Left hindlimb (tissue), 1 donor: ENCODE measurements at places on chromosomes 7 and 10.
A peak's percentile ranks its signal among the peaks of the same experiment; 100 is the strongest.

DNA sequence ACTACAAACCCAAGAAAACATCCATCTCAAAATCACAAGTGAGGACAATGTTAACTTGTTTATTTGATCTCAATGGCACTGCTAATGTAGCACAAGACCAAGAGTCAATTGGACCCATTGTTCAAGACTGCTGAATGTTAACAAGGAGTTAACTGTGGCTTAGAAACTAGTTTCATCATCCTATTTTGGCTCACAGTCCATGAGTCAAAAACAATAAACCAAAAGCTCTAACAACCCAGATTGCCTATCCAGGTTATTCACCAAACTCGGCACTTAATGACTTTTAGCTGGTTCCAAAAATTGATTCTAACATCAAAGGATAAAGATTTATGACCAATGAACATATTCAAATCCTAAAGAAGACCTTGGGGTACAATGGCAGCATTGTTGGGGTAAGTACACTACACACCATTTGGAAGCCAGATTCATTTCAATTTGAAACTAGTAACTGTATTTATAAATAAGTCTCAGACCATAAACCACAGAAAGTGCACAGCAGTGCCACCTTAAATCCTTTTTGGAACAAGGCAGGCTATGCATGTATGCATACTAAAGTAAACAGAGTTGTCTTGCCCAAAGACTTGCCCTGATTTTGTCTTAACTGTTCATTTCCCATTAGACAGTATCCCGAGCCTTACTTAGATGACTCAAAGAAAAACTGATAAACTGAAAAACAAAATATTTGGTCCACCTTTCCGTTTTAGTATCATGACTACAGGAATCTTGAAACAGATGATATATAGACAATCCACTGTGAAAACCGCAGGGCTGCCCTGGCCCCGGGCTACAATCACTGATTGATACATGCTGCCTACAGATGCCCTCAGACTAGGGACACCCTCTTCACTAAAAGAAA, 84.5 kb downstream of the SRPK2 start:
- DNase-seq = no peak

DNA sequence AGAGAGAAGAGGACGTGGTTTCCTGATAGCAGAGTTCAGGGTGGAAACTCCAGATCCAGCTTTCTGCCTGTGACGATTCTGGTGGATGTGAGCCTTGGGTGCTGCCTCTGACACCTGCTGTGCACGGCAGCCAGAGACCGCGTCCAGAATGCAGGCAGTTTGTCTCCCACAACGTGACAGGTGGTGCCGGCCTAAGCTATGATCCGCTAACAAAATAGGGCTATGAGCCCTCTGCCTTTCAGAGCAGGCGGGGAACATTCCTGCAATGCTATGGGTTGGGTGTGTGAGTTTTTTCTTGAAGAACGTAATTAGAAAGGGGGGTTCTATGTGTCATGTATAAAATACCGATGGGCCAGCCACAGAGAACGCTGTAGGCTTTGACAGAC, 297.3 kb upstream of the PRKCQ start:
- peak; percentile 44 for DNase-seq

GRCh38 chr7:124930655-124931597, 1.3 kb upstream of the POT1 start:
- no peak for DNase-seq

- no peak for DNase-seq
Observed at GRCh38 chr10:34646331-34646730, 168.8 kb downstream of the PARD3 start.

GRCh38 chr7:44769776-44770294, 21.2 kb downstream of the ZMIZ2 start:
- peak; percentile 42 for DNase-seq

DNA sequence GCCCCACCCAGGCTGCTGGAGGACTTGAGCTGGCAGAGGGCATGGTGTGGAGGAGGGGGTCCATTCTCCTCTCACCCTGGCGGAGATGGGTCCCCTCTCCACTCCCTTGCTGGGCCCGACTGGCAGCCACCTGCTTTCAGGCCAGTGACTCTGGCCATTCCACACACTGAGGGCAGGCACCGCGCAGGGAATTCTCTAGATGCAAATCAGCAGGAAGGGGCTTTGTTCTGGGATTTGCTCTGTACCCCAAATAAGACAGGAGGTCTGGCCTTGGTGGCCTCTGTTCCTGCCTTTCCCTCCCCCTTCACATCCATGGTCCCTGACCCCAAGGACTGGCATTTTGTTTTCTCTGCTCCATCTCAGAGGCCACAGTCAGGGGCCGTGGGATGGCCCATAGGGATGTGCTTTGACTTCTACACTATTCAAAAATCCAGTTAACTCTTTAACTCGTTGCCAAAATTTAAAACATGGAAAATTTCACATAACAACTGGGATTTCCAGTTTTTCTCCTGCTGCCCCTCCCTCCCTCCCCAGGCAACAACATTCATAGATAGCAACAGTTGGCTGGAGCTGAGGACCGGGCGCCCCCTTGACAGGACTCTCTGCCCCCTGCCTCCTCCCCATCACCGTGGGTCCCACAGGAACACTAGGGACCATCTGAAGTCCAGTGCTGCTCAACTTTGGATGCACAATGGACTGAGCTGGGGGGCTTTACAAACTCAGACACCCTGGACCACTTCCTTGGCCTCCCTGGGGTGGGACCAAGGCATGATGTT, 33.9 kb downstream of the PPIF start:
- DNase-seq = peak; percentile 40

DNA sequence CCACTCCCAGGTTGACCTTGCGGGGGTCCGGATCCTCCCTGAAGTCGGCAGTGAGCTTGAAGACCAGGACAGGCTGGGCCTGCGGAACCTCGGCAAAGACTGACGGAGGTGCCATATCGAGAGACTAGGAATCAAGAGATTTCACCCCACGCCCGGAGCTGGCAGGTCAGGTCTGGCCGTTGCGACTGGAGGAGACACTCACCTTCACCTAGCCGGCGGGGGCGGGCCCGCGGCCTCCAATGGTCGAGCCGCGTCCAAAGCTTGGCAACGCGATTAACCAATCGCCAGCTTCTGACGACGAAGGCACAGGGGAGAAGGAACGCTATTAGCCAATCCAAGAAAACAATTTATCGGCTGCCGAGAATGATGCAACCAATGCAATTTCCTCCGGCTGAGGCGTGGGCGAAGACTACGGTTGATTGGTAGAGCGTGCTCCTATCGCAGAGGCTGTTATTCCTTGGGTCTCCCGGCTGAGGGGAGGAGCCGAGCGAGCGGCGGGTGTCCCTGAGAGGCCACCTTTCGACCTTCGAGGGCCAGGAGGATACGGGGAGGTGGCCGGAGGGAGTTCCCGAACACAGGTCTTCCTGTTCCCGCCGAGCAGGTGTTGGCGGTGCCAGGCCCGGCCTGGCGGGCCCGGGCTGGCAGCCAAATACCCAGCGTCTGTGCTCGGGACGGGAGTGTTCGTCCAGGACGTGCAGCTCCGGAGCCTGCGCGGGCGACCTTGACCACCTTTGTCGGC, at the start of gene GOT1:
TSS of gene GOT1 (minus strand) at position 174 of the 739 bp plus-strand sequence. CDS start at position 115, 59 bp downstream.
- peak; percentile 97 for DNase-seq

- DNase-seq = no peak
Observed at GRCh38 chr10:112191791-112192190, 8.2 kb upstream of the GPAM start.

- peak; percentile 72 for DNase-seq
Observed at GRCh38 chr10:3785851-3786271, 852 bp upstream of the KLF6 start.

DNA sequence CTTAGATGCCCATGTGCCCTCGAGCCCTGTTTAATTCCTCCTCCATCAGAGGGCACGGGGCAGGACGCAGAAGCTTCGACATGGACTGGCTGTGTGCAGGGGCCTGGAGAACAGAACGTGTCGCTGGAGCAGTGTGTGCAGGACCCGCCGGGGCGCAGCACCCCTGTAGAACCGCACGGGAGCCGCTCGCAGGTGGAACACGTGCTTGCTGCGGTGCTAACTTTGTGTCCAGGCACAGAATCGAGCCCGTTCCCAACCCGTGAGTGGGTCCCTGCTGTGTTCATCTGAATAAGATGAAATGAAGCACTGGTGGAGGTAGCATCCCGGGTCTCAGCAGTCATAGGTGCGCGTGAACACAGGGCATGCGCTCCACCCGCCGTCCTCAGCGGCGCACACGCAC, 116.9 kb downstream of the WDR37 start:
- no peak for DNase-seq

DNA sequence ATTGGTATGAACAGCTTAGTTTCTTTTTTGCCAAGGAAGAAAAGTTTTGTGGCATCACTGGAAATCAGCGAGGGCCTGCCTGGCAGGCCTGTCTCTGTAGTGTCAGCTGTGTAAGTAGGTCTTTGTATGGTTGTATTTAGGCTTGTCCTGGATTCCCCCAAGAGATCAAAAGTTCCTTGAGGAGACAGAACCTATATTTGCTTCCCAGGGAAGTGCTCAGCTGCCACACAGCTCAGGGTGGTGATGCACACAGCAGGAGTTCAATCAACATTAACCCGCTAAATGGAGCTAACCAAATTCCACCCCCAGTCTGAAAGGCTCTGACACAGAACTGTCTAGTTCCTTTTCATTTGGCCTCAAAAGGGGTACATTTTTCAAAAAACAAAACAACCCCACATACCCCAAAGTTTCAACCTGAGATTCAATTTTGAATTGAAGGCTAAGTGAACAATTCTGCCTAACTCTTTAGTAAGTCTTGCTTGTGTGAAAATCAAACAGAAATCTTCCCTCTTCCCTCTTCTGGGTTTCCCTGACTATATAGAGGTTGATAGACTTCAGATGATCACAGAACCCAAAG, 124.4 kb downstream of the CLEC2L start:
- DNase-seq = no peak

GRCh38 chr10:112680586-112680985, 233.6 kb downstream of the VTI1A start:
- no peak for DNase-seq

DNA sequence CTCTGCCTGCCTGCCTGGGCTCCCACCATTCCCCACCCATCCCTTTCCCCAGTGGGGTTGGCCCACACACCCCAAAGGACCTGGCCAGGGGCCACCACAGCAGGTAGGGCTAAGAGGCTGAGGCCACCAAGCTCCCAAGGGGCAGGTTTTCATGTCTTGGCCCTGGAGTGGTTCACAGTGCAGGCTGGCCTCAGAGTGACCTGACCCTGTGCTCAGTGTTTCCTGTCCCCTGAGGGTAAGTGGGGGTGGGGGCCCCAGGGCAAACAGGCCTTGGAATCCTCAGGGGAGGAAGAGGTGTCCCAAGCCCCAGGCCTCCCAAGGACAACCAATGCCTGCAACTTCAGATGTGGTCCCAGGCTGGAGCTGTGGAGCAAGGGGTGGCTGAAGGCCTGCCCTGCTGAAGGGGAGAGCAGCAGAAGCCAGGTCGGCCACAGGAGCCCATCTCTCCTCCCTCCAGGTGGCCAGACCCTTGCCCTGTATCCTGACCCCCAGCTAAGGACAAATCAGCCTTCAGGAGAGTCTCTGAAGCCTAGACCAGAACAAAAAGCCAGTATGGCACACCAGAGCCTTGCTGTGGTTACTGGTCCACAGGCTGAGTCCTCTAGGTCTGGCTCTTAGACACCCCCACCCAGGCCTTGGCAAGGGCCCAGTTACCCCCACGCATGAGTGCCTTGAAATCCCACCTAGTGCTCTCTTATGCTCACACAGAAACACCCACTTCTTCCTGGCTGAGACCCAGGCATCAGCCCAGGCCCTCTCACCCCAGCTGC, 27.6 kb downstream of the POLL start:
- no peak for DNase-seq

DNA sequence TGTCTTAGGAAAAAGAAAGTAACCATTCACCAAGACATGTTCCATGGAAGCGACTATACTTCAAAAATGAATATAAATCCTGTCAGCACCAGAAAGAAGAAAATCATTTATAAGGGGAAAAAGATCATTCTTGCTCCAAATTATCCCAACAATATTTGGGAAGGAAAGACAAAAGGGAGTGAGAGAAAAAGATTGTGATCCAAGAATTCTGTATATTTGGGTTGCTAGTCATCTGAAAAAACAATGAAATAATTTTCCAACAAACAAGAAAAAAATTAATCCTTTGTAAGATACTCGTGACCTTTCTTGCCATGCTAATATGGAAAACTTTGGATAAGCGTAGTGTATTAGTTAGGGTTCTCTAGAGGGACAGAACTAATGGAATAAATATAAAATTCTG, 163.2 kb upstream of the ZNF32 start:
- no peak for DNase-seq

GRCh38 chr10:103668351-103669242, 175.1 kb downstream of the NEURL1 start:
- DNase-seq = peak; percentile 88

DNA sequence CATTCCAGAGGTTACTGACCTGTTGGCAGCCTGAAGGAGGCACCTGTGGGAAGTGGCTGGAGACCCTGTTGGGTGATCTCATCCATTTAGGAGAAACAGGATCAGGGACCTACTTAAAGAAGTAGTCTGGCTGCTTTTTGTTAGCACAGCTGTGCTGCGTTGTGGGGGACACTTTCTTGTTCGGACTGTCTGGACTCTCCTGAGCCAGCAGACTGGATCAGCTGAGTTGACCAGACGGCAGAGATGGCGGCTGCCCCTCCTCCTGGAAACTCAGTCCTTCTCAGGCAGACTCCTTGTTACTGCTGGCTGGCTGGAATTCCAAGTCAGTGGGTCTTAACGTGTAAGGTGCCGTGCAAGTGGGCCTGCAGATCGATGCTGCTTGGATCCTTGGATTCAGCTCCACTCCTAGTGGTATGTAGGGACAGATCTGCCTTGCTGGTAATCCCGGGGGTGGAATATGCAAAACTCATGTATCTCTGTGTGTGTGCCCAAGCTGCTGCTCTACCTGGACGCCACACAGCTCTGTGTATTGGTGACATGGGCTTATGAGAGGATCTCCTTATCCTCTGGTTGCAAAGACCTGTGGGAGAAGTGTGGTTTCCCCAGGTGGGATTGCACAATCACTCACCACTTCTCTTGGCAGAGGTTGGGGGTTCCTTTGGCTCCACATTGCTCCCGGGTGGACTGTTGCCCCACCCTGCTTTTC, 87.3 kb downstream of the CCSER2 start:
- no peak for DNase-seq

DNA sequence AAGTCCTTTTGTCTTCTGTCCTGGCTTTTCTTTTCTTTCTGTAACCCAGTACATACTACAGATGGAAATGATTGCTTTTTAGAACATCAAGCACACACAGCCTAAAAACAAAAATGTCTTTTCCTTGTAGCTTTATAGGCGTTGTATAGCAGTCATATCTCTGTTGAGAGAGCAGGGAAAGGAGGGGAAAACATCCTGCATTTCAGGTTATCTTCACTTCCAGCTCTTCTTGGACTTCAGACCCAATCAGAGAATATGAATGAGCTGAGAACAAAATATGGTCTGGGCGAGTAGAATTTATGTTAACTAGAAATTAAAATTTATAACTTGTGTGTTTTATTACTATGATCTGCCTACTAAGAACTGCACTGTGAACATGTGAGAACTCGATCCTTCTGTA, 14.7 kb downstream of the TMEM60 start:
- no peak for DNase-seq

DNA sequence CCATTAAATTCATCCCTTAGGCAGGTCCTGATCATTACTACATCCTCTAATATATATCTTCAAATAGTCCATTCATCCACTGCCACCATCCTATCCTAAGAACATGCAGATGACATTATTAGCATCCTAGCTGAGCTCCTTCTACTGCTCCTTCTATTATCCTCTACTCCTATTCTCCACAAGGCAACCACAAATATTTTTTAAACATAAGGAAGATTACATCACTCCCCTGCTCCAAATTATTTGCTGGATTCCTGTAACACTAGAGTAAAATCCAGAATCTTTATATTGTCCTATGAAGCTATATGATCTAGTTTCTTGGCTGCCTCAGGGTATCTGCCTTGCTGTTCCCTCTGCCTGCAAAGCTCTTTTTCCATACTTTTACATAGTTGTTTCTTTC, 176.3 kb upstream of the SLC26A5 start:
- DNase-seq = no peak
